GM12878 (cell line): ENCODE measurements at places on chromosomes 2 and 18.

GRCh38 chr18:6994056-6994770 is 123.4 kb downstream of the LAMA1 start:
- DNase-seq = no peak

- DNase-seq = no peak
Measured at GRCh38 chr2:235432741-235433520, 60.9 kb upstream of the AGAP1 start.

GRCh38 chr18:25243257-25243656 is 108.7 kb downstream of the ZNF521 start:
- no peak for DNase-seq

DNA sequence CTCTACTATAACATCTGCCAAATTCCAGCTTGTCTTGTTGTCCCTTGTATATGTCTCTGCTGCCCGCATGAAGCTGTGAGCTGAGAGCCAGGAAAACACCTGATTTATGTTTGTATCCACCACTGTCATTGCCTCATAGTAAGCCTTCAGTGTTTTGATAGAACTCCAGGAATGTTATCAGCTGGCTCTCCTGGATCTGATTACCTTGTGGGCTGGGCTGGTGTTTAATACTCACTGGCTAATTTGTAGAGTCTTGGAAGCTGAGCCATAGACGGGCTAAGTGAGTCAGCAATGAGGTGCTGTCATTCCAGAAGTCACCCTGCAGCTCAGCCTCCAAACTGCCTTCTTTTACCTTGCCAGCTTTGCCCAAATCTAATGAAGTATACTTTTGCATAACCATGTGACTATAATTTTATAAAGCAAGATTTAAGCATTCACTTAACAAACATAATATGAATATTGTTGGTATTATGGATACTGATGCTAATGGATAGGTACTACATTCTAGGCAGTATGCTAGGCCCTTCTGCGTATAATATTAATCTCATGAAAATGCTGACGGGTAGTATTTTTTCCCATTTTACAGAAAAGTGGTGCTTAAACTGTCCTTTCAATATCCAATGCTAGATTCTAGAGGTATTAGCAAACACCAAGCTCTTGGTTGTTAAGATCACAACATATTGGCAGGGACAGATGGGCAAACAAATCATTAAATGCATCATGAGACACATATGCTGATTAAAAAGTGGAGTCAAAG is 62.7 kb upstream of the GATA6 start:
- no peak for DNase-seq

DNA sequence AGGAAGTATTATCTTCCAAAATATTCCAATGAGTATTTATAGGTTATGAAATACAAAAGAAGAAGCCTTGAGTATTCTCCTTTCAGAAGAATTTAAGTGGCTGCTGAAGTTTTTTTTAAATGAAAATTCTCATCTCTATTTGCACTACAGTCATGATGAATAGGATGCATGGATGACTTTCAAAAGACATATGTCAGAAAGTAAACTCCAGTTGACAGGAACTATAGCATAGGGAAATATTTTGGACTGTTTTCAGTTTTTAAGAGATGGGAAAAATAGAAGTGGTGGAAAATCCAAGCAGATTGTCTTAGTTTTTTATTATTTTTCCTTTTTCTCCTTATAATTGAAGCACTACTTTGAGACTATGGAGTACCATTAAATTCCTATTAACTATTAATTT is 825.1 kb upstream of the FSHR start:
- no peak for DNase-seq
